OCI-LY7 (cell line): ENCODE measurements at places on chromosomes 16 and 17. TPM values are rescaled to one million over a fixed set of nuclear protein-coding genes. Genes with fewer than 3 reads are reported as not detected.

GRCh38 chr17:79482727-79483521, 127.9 kb downstream of the RBFOX3 start:
- no peak for DNase-seq

- DNase-seq, result no peak
These were observed 277.7 kb downstream of the UTP18 start for GRCh38 chr17:51537996-51538550.

The HOXB9 gene
- total RNA-seq, result not detected in 2 replicates

The STH gene
- not detected in 2 replicates for total RNA-seq

The KRTAP4-6 gene
- total RNA-seq, result not detected in 2 replicates

GRCh38 chr16:52758473-52758855, 211.5 kb upstream of the TOX3 start:
- no peak for DNase-seq

GRCh38 chr17:44589316-44590071, 32.2 kb downstream of the FZD2 start:
- DNase-seq, result no peak

GRCh38 chr16:73233329-73233765, 185.4 kb upstream of the ZFHX3 start:
- no peak for DNase-seq

- DNase-seq, result no peak
These were observed 2.0 kb downstream of the CACNA1H start for GRCh38 chr16:1154887-1155331.

The AARSD1 gene
- total RNA-seq, result 31.0 and 31.7 TPM in 2 replicates

GRCh38 chr17:59760160-59760559, 52.7 kb downstream of the VMP1 start:
- no peak for DNase-seq

DNA sequence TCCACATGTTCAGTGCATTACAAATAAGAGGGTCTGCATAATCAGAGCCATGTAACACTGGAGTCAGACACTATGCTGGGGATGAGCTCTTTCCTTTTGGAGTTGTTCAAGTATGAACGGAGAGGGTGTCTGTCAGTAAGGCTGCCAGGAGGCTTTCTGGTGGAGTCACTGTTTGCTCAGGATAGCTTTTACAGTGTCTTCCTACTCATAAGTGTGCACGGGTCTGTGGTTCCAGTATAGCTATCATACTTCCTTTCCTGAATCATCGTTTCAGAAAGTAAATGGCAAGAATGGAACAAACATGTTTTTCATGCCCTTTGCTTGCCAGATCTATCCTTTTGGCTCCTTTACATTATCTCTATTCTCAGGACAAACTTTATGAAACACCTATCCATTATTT, 152.7 kb upstream of the CDH11 start:
- DNase-seq, result no peak

GRCh38 chr16:7400117-7400890, 67.7 kb downstream of the RBFOX1 start:
- DNase-seq, result no peak

GRCh38 chr17:7334938-7335538, 1.3 kb upstream of the ACAP1 start:
- no peak for DNase-seq

GRCh38 chr17:3636908-3637373, 381 bp downstream of the CTNS start:
- no peak for DNase-seq

- no peak for DNase-seq
These were observed 45.9 kb downstream of the VAC14 start for GRCh38 chr16:70754851-70755600.
